Activated T-helper 2 cell treated with anti-CD3 and anti-CD28 coated beads, Interferon-gamma antibody, Interleukin-2, Interleukin-4, amounts not matched to agents 10 μg/mL and 5 μg/mL and 100 μg/mL, durations not matched to agents 14 hours and 24 hours and 36 hours (primary cell): ENCODE measurements at places on chromosomes 1 and 21.

- no peak for DNase-seq
Observed at GRCh38 chr1:202639500-202639899, 70.8 kb downstream of the SYT2 start.

GRCh38 chr21:37145635-37146111, 72.6 kb downstream of the TTC3 start:
- DNase-seq: no peak

GRCh38 chr1:60864722-60865121, 217.6 kb upstream of the NFIA start:
- no peak for DNase-seq

GRCh38 chr1:185823467-185823866, 89.3 kb downstream of the HMCN1 start:
- no peak for DNase-seq
